ENCODE measurements at places on chromosomes 5 and 9.

DNA sequence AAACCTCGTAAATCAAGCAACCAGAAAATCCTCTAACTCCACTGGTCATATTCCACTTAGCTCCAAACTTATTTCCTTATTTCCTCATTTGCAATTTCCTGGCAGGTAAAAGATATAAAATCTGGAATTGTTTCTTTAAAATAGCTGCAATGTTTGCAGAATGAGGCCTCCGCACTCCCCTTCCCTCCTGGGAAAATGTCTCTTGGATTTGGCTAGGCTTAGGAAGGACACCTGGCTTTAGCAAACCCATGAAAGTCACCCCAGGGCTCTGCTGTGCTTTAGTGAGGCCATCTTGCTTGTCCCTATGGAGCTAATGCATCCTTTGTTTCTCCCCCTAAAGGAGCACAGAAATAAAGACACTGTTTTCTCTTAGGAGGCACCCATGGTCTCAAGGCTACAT lies 10.5 kb downstream of the ARSB start:
- DNase-seq: no peak

DNA sequence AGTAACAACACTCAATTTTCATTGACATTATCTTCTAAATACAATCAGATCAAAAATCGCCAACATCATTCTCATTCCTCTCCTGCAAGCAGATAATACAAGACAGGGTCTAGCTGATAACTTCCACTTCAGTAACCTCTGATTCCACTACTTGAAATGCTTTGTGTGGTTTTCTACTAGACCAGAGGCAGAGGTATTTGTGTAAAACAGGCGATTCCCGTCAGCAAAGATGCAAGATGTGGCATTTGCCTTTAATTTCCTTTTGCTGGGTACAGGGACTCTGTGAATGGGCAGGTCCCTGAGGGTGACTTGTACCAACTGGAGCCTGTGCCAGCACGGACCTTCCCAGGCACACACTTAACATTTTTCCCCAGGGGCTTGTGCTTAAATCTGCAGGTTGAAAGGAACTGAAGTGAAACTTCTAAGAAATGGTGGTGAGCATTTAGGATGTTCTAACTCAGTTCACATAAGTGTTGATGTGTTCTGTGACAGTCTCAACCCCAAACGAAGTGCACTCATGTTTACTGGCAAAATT lies 625.5 kb upstream of the WWC1 start:
- DNase-seq: no peak

- DNase-seq: no peak
Observed at GRCh38 chr5:163106098-163106497, 331.3 kb upstream of the CCNG1 start.

- no peak for DNase-seq
Observed at GRCh38 chr5:40906351-40906751, 2.9 kb upstream of the C7 start.

- peak; percentile 54 for DNase-seq
Observed at GRCh38 chr9:21796768-21797167, 5.7 kb upstream of the MTAP start.

DNA sequence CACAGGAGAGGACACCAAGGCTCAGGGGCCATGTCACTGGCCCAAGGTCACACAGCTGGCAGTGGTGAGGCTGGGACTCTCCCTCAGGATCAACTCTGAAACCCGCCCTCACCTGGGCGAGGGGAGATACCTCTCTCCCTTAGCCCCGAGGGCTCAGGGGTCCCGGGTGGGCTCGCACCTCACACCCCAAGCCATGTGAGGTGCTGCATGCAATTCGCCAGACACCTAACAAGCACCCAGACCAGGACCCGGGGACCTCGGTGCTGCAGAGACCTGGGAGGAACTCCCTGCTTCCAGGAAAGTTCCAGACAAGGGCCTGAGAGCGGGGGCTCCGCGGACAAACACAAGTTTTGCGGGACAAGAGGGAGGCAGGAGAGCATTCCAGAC lies 19.3 kb downstream of the BRD3 start:
- no peak for DNase-seq

DNA sequence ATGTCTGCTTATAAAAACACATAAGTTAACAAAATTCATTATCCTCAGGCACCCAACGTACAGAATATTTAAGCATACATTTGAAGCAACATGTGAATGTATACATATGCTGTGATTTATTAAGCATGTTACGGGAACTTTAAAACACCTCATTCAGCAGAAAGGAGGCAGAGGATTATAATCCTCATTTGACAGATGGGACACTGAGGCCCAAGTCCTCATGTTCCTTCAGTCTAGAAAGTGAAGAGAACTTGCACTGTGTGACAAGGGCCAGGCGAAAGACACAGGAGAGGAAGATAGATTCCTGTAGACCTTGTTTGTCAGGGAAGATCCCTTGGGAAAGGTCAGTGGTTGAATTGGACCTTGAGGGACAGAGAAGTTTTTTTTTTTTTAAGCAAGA lies 7.6 kb upstream of the PSMD5 start:
- DNase-seq: no peak

- DNase-seq: peak; percentile 61
Observed at GRCh38 chr9:69573651-69574050, 98.5 kb downstream of the APBA1 start.

DNA sequence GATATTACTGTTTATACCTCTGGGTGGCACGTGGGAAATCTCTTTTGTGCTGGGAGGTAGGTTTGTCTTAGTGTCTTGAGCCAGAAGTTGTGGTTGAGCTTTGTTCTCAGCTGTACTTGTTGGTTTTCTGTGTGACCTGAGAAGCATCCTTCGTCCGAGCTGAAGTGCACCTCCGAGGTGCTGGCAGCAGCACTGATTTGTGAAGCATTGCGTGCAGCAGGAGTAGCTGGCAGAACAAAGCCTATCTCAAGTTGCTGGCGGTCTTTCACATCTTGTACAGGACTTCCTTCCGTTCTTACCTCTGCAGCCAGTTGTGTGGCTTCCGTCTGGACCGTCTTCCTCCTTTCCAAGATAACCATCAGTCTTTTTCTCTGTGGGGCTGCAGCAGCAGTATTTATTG lies 4.3 kb downstream of the PRRC2B start:
- DNase-seq: no peak

- DNase-seq: no peak
Observed at GRCh38 chr9:69578026-69578425, 94.1 kb downstream of the APBA1 start.

- no peak for DNase-seq
Observed at GRCh38 chr5:86665984-86666760, 48.4 kb downstream of the COX7C start.

- no peak for DNase-seq
Observed at GRCh38 chr5:64273276-64273675, 107.6 kb downstream of the RNF180 start.

GRCh38 chr5:121031491-121031890 lies 567.4 kb downstream of the PRR16 start:
- no peak for DNase-seq

GRCh38 chr5:125461641-125462072 lies 715.2 kb upstream of the ZNF608 start:
- DNase-seq: peak; percentile 6

GRCh38 chr5:135880278-135880677 lies 15.4 kb downstream of the IL9 start:
- DNase-seq: peak; percentile 22

DNA sequence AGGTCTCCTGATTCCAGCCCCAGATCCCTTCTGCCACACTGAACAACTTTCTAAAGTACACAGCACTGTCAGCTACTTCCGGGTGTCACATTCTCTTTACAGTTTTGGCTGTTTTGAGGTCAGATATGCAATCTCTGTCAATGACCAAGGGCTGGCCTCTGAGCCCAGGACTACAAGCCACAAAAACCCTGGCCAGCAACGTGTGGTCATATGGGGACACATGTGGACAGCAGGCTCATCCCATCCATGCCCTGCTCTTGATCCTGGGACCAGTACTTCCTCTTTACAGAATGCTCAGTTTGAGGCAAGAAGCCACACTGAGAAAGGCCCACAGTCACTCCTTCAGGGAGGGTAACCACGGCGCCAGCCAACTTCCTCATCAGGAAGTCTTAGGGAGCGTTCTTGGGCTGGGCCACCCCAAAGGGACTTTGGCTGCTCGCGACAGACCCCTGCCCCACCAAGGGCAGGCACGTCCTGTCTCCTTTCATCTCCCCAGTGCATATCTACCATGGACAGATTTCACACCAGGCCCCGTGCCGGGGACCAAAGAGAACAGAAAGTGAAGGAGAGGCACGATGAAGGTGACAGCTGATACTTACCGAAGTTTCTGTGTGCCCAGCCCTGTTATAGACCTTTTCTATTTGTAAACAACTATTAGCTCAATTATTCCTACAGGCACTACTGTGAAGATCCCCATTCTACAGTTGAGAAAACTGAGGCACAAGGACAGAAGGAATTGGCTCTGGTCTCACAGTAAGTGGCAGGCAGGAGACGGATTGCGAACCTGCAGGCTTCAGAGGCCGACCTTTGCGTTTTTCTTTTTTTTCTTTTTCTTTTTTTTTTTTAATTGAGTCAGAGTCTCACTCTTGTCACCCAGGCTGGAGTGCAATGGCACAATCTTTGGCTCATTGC lies 37.3 kb downstream of the STK10 start:
- peak; percentile 42 for DNase-seq

DNA sequence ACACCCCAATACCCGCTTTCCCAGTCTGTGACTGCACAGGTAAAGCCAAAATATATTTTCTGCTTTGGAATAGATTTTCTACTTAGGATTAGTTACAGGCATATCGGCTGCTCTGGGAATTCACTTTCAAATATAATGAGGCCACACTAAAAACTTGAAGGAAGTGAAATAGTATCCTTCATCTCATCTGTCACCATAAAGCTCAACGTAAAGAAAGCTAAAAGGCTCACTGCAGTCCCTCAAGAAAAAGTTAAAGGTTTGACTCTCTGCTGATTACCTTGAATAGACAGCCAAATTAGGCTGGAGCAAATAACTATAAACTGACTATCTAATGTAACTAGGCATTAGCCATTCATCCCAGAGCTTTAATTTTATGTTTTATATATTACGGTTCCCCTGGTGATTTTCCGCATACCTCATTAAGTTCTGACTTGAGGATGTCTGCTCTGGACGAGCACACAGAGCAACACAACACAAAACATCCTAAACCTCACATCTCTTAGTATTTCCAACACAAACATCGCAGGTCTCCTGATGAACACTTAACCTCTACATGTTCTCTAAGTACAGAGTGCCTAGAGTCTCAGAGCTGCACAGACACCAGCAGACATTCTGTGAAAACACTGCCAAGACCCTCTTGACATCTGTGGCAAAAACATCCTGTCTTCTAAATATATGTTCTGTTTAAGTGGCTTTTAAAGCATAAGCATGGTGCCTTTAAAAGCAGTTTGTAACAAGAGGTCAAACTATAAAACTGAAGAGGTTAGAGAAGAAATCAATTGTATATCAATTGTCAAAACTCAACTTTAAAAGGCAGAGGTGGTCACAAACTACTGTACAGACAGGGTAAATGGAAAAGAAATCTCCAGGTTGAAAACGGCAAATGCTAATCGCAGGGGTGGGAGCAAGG lies 35.4 kb downstream of the ELAVL2 start:
- DNase-seq: no peak

DNA sequence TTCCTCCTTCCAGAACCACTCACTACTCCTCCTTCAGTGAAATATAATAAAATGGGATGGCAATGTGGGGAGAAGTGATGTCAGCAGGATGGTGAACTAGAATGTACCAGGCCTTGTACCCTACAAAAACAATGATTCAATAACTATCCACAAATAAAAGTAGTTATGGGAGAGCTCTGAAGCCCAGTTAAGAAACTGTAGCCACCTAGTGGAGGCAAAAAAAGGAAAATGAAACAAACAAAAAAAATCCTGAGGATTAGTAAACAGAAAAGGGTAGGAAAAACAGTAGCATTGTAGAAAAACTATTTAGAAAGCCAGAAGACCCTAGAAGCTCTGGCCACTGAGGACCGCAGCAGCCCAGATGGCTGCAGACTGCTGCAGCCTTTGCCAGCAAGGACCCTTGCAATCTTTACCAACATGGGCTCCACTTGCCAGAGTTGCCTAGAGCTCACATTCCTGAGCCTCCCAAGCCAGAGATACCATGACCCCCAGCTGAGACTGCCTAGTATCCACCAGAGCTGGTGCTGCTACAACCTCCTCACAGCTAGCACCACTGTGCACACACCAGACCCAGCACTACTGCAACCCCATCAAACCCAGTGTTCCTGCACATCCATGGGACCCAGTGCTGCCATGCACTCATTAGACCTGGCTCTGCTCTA lies 259.7 kb upstream of the MSX2 start:
- DNase-seq: no peak

GRCh38 chr9:130895481-130896232 lies 955 bp downstream of the QRFP start:
- no peak for DNase-seq

DNA sequence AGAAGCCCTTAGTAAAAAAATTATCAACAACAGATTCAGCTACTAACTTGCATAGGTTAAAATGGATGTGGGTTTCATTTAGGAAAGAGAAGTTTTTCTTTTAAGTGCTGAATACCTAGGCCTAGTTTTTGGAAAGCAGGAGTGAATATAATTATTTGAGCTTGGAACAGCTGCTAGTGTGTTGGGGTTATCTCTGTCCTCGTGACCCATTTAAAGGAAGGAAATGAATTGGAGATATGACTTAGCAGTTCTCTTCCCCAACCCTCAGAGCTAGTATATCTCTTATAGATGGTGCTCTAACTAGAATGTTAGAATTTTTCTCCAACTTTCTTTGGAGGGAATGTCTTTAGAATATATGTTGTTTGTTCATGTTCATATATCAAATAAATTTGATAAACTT lies 38.6 kb downstream of the ZNF366 start:
- DNase-seq: no peak

GRCh38 chr9:134776080-134776796 lies 104.4 kb upstream of the FCN2 start:
- peak; percentile 62 for DNase-seq

DNA sequence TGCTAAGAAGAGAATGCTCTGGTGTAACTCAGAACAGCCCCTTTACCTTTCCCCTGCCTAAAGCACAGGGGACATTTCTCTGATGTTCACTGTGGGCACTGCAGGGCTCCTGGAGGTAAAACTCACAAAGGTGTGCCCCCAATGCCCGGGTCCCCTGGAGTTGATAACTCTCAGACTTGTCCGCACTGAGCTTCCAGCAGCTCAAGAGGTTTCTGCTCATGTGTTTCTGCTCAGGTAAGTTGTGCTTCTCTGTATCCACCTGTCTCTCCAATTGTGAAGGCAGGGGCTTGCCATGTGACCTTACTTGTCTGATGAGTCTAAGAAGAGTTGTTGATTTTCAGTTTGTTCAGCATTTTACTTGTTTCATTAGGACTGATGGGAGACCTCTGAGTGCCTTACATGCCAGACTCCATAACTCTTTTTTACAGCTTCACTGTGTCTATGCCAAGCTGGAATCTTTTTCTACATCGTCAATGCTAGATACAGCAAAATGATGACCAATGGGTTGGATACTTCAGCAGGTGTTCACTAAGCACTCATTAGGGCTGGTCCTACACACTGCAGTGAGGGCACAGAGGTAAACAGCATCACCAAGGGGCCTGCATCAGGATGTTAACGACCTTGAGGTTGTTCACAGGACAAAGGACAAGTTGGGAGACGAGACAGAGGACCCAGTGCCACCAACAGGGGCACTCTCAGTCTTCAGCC lies 56.4 kb downstream of the MRPL36 start:
- no peak for DNase-seq

GRCh38 chr5:158802941-158803341 lies 296.8 kb downstream of the EBF1 start:
- DNase-seq: peak; percentile 30

- peak; percentile 100 for DNase-seq
Observed at GRCh38 chr9:114677418-114677817, 4.6 kb downstream of the TEX48 start.

All from EL (cell line).